NCI-H774 (cell line): ENCODE measurements at places on chromosomes 5 and 9.

GRCh38 chr5:7592910-7593309, 197.0 kb downstream of the ADCY2 start:
- no peak for DNase-seq

DNA sequence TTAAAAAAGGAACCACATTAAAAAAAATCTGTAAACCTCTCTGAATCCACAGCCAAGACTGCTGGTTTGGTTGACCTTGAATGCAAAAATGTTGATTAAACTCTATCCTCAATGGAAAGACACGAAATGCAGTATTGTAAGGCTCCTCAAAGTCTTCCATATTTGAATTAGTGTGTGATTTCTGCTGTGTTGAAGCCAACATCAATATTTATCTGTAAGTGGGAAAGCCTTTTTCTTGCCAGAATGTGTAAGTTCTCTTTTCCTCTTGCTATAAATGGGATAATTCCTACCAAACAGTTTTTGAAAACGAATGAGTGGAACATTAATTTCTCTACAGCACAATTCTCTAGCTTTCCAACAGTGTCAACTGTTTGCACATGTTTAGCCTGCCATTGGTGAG, 422.1 kb upstream of the TNC start:
- no peak for DNase-seq

GRCh38 chr5:76542887-76543690, 80.1 kb downstream of the F2RL2 start:
- DNase-seq = no peak

DNA sequence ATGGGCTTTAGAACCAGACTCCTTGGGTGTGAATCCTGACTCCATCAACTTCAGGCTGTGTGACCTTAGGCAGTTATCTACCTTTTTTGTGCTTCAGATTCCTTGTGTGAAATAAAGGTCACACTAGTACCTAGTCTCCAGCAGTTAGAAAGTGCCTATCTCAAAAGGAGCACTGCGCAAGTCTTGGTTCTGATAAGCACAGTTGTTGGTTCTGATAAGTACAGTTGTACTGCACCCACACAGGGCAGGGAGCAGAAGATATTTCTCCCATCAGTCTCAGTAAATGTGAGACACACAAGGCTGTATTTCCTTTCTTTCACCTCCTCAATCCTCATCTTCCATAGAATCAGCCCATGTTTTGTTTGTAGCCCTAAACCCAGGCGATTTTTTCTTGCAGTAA, 116.6 kb upstream of the DPYSL3 start:
- DNase-seq = no peak

- DNase-seq = no peak
Observed at GRCh38 chr5:167948251-167948650, 343.2 kb upstream of the WWC1 start.

DNA sequence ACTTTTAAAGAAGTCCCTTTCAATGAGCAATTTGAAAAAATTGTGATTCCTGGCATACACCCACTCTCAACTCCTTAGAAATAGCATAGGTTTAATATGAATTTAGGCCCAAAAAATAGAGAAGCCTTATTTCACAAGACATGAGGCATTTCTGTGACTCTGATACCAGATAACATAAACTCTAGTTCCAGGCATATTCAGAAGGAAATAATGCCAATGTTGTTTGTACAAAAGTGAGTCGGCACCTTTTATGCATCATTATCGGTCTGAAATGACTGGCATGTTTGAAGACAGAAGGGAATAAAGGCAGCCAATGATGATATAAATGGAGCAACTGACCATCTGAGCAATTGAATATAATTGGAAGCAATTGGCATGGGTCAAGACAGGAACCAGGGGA, 19.4 kb upstream of the RECK start:
- DNase-seq = no peak

- no peak for DNase-seq
Observed at GRCh38 chr5:132102101-132102701, 28.6 kb downstream of the CSF2 start.

- no peak for DNase-seq
Observed at GRCh38 chr5:117262572-117263131, 688.0 kb upstream of the SEMA6A start.

- no peak for DNase-seq
Observed at GRCh38 chr5:139394123-139394653, 716 bp downstream of the PROB1 start.

DNA sequence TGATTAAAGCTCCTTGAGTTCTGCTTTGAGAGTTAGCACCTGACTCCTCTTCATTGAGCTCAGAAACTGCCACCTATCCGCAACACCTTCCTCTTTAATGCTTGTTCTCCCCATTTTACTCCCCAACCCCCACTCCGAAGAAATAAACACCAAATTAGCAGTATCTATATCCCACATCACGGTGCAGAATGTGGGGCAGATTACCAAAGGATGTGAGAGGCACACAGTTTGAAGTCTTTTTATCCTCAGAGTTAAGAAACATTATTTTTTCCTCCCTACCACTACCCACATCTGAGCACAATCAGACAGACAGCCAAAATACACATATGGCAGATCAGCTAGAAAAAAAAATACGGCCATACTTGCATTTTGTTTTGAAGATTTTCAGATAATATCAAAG, 26.1 kb upstream of the IL7R start:
- no peak for DNase-seq

DNA sequence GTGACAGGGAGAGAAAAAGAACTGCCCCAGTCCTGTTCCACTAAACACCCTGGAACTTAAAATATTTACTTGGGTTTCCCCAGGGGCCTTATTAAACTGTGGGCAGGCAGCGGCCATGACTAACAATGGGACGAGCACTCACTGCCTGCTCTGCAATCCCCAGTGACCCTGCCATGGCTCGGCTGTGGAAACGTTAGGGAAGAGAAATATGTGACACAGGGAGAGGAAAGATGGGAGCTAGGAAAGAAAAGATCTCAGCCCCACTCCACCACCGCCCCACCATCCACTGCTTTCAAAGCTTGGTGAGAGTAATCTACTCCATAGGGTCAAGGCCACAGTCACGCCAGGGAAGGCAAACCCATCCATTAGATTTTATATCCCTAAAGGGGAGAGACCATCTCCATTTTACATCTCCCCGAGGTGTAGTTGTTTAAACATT, 117.6 kb downstream of the EFNA5 start:
- DNase-seq = no peak

DNA sequence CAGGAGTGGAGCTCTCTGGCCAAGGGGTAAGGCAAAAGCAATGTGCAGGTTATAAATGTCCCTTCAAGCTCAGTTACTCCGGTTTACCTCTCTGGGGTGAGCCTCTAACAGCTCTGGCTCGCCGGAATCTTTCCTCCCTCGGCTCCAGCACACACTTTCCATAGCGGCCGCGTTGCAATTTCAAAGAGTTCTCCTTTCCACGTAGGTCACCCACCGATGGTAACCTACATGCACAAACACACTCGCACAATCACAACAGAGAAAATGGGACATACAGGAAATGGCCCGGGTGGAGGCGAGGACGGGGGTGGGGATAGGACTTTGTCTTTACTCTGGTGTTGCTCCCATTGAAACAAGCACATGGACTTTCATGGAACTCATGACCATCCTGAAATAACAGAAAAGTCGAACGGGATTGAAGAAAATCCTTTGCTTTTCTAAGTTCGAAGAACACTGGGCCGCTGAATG, 1.2 kb downstream of the LHFPL2 start:
- DNase-seq = no peak

DNA sequence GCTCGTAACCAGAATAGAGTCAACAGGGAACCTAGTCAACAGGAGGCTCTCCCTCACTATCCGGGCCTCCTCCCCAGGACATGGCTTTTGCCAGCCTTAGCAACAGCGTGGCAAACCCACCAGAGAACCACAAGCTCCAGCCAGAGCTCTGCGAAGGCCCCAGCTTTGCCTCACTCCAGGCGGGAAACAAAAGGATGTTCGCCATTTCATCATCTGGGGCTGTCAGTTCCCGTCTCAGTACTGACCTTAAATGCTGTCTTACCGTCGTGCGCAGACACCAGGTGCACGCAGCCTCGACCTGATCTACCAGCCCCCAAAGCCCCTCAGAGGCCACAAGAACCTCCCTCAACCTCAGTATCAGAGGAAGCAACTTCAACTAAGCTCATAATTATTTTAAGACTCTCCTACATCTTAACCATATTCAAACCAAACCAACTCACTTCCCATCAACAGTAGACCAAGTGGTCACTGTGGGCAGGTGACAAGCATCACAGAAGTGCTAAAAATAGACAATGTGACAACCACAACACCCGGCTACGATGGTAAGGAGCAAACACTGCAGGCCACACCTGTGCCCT, 71.4 kb downstream of the SEMA4D start:
- no peak for DNase-seq

- DNase-seq = no peak
Observed at GRCh38 chr9:74458832-74459231, 38.3 kb upstream of the RORB start.

- no peak for DNase-seq
Observed at GRCh38 chr9:19799784-19800183, 10.9 kb upstream of the SLC24A2 start.

- no peak for DNase-seq
Observed at GRCh38 chr5:102115736-102116135, 180.3 kb downstream of the SLCO4C1 start.

DNA sequence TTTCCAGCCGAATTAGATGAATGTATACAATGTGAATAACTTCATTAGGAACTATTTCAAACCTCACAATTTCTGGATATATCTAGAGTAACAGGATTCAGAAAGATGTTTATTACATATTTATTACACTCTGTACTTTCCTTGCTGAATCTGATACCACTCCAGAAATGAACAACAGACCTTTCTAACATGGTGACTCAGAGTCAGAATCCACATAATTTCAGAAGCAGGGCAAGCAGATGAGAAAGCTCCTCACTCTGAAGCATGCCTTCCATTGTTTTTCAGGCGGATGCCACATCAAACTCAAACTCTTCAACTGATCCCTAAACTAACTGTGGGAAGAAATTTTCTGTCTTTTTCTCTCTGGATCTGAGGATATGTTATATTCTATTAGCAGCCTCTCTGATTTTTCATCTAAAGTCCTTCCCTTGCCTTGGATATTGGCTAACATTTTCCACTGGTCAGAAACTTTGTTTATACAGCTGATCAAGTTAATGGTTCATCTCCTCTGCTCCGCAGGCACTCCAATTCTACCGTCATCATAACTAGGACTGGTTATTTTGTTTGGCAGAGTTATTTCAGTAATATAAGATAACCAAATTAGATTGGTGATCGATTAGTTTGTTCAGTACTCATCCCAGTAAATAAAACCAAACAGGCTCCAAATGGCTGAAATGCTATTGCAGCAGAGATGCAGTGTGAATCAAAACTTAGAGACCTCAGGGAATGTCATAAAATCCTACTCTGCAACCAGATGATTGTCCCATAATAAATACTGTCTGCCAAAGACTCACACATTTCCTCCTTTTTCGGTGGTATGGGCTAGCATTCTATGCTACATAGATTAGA, 556.0 kb downstream of the EBF1 start:
- no peak for DNase-seq

- DNase-seq = no peak
Observed at GRCh38 chr5:178407646-178408045, 175.0 kb upstream of the PHYKPL start.

DNA sequence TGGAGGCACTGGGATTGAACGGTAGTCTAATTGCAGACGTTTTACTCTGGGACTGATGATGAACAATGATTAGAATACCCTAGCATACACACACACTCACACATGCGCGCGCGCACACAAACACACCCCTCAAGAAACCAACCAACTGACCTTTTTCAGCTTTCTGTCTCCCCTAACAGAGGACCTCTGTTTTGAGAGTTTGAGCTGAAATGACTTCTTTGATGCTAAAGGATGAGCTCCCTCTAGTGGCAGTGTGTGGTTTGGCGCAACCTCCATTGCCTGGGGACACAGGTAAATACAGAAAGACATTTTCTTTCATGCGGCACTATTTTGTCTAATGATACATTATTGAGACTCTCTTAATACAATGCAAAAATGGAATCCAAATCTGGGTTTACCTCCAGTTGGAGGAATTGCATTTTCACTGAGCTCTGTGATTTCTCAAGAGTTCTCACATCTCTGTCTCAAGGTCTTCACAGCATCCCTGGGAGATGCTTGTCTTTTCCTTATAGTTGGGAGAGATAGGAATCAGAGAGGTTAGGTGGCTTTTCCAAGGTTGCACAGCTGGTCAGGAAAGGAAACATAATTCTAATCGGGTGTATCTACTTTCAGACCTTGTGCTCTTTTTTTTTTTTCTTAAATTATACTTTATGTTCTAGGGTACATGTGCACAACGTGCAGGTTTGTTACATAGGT, 187.5 kb downstream of the TMEM38B start:
- DNase-seq = peak; percentile 53

- DNase-seq = no peak
Observed at GRCh38 chr5:172644711-172645110, 3.6 kb downstream of the NEURL1B start.

- DNase-seq = no peak
Observed at GRCh38 chr5:149944666-149945065, at the start of gene PDE6A. Gene PDE6A (minus strand): TSS chr5:149944793. CDS start chr5:149944673, 120 bp downstream.

- DNase-seq = no peak
Observed at GRCh38 chr9:107847978-107848964, 358.7 kb upstream of the KLF4 start.

DNA sequence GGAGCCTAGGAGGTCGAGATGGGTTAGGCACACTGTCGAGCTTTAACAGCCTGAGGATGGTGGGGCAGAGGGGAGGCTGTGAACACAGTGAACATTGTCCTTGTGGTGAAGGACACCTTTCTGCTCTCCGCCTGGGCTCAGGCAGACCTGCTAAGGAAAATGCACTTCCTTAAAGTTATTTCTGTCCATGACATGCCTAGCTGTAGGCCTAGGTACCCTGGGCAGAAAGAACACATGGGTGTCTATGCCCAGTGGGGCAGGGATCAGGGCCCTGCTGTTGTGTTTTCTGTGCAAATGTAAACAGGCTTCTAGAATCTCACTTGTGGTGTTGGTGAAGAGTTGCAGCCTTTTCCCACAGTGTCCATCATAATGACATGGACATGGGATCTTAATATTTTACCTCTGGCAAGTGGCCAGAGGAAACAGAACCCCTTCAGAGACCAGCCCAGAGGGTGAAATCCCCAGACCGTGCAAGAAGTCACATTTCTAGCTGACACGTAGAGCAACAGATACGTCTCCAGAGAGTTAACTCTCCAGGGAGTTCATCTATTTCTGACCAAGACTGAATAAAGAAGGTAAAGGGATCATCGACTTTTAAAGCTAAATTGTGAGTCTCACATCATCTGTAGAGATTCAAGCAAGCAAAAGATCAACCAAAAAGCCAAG, 79.2 kb downstream of the C9orf152 start:
- DNase-seq = no peak

- DNase-seq = no peak
Observed at GRCh38 chr9:18490641-18491370, 16.9 kb downstream of the ADAMTSL1 start.

DNA sequence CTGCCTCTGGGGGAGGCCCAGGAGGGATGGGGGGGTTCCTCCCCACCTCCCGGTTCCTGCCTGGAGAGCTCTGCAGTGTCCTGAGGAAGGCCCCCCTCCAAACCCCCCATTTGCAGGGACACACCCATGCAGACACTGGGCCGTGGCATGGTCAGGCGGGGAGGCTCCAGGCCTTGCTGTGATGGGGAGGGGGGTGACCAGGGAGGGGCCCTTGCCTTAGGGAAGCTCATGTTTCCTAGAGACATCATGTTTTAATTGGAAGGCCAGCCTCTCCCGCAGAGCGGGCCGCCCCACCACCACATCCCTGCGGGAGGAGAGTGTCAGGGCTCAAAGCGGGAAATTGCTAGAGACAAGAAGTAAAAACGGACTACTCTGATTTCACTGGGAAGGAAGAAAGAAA, 12.0 kb downstream of the PRRX2 start:
- DNase-seq = no peak

GRCh38 chr9:77284616-77285015, 107.3 kb downstream of the VPS13A start:
- no peak for DNase-seq

GRCh38 chr5:14397717-14398116, 183.9 kb upstream of the OTULINL start:
- no peak for DNase-seq
